ENCODE measurements at places on chromosomes 16 and 17. TPM values are rescaled to one million over a fixed set of nuclear protein-coding genes. Genes with fewer than 3 reads are reported as not detected.

C16orf54 gene
- 26.2 TPM for total RNA-seq

GRCh38 chr16:58118801-58119508 lies 10.2 kb downstream of the CFAP20 start:
- no peak overlapping the region for H3K27ac ChIP-seq
- peaks cover 17% of the 10 kb centered on the region for H3K36me3 ChIP-seq
- no peaks in the 10 kb centered on the region for H3K27me3 ChIP-seq
- H3K4me3 ChIP-seq, result no peak overlapping the region

DNA sequence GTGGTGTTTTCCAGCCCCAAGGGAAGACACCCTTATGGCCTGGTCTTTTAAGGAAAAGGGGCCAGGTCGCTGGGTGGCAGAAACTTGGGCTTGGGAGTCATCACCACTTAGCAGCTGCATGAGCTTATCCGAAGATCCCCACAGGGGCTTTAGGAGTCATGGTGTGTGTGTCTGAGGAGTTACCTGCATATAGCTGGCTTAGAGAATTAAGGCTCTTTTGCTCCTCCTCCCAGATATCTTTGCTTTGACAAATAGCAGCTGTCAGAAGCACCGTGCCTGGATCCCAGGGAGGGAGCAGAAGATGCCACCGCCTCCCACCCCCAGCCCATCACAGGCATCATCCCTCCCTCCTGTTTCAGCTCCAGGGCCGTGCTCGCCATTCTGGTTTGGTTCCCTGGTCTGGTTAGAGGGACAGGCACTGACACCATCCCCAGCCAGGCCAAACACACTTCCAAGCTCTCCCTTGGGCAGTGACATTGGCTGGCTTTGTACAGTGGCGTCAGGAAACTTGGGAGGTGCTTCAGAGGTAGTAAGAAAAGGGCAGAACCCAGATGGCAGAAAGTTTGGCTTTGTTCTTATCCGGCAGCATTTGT lies 17.4 kb downstream of the LDHD start:
- no peaks in the 10 kb centered on the region for H3K27me3 ChIP-seq
- no peak for DNase-seq
- peaks cover 54% of the 10 kb centered on the region for H3K4me1 ChIP-seq
- peak overlapping the region; percentile 92 for H3K27ac ChIP-seq
- H3K36me3 ChIP-seq, result peaks cover 6% of the 10 kb centered on the region

DNA sequence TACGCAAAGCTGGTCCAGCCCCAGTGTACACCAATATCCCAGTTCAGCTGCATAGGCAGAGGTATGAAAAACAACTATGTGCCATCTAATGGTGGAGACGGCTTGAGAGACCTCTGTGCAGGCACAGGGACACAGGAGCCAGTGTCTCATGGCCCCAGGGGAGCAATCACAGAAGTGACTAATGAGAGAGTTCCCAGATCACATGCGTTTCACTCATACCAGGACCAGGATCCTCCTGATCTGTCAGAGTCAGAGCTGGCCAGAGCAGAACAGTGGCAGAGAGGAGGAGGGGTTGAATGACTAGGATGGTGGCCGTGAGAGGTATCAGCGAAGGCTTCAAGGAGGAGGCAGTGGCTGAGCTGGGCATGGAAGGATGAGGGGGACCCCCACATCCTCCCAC lies 41.1 kb downstream of the TMEM132E start:
- H3K36me3 ChIP-seq, result no peaks in the 10 kb centered on the region
- no peak overlapping the region for H3K27ac ChIP-seq
- no peaks in the 10 kb centered on the region for H3K4me1 ChIP-seq
- DNase-seq, result no peak
- no peak overlapping the region for H3K4me3 ChIP-seq
